ENCODE measurements at places on chromosomes 1 and 21.

DNA sequence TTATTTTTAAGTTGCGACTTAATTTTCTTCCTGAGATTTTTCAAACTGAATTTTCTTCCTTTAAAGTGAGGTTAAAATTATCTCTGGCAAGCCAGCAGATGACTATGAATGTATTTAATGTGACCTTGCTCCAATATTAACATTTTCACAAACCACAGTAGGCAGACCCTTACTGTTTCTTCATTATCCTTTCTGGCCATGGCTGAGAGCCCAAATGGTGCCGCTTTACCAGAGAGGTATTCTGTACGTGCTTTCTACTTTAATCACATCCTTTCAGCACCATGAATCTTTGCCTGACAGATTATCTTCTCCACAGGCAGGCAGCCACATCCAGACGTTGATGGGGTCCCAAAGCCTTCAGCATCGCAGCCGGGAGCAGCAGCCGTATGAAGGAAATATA is 129.6 kb downstream of the LRRC40 start:
- no peak for DNase-seq

DNA sequence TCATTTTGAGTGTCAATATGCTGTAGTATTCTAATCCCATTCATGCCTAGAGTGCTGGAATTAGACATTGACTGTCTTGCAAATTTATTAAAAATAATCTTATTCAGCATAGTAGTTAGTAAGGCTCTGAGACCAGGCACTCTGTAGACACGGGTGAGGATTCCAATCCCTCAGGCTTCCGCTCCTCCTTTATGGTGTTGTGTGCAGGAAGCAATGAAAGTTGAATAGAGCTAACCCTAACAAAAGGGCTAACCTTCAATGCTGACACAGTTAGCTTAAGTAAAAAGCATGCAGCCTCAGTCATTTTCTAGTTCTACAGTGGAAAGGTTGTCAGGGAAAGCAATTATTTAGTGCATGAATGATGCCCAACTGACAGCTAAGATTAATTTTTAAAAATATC is 199.6 kb upstream of the SGIP1 start:
- DNase-seq = no peak

DNA sequence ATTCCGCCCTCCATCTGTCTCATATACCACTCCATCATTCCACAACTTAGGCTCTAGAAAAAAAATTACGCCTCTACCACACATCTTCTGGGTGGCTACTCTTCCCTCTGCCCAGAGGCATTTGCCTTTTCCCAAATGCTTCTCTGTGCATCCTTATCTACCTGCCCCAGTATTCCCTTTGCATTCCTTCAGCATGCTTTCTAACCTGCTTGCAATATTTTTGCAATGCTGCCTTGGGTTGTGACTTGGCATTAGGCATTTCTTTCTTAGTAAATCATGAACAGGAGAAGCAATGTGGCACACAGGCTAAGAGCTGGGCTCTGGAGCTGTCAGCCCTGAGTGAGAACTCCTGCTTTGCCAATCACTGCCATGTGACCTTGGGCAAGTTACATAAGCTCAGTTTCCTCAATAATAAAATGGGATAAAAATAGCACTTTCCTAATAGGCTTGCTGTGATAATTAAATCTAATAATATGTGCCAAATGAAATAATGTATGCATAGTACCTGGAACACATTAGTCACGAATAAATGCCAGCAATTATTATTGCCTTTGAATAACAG is 276.0 kb downstream of the ASTN1 start:
- no peak for DNase-seq

DNA sequence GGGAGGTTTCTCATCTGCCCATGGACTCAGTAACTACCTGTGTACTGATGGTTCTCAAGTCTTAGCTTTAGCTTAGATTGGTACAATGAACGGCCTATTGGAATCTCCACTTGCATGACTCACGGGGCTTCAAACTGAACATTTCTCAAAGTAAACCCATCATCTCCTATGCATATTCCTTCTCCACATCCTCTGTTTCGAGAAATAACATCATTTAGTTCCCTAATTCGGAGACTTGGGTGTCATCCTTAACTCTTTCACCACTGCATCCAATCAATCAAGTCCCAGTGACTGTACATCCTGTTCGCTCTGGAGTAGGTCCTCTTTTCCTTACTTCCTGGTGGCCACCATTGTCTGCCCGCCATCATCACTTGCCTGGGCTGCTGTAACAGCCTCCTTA is 55.8 kb downstream of the LGR6 start:
- DNase-seq = no peak

GRCh38 chr1:157955221-157955620 is 38.2 kb upstream of the KIRREL1 start:
- DNase-seq = no peak

GRCh38 chr1:98660940-98661543 is 479 bp upstream of the SNX7 start:
- peak; percentile 47 for DNase-seq

DNA sequence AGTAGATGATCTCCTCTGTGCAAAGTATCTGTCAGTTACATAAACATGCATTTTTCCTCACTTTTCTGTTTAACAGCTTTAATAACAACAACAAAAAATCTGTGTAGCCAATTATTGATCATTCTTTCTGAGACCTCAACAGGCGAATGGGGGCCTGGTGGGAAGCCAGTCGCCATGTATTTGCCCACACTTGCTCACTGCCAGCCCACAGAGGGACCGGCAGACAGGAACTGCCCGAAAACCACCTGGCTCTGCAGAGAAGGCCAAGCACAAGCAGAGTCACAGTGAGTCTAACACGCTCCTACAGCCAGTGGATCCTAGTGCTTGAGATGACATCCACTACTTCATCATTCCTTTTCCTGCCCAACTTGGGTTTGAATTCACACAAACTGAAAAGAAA is 56.1 kb downstream of the NPHP4 start:
- DNase-seq = no peak

GRCh38 chr1:221708076-221708571 is 33.8 kb downstream of the DUSP10 start:
- no peak for DNase-seq

GRCh38 chr1:39608921-39609320 is 30.5 kb downstream of the HEYL start:
- no peak for DNase-seq

DNA sequence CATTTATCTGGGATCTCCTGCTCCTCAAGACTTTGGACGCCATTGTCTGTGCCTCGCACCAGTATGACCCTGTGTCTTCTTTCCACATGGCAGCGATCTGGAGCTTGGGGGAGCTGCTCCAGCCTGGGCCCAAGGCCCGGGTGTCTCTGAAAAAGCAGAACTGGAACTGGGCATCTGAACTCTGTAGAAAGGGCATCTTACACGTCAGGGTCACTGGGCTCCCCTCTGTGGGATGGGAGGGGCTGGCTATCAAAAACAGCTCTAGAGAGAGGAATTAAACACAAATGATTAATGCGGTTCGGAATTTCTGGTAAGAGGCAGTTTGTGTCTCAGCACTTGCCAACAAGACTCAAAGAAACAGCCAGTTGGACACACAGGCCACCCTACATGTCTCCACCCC is 16.1 kb downstream of the FCRL1 start:
- no peak for DNase-seq

- DNase-seq = no peak
These were observed 191.9 kb downstream of the RERE start for GRCh38 chr1:8625491-8625890.

DNA sequence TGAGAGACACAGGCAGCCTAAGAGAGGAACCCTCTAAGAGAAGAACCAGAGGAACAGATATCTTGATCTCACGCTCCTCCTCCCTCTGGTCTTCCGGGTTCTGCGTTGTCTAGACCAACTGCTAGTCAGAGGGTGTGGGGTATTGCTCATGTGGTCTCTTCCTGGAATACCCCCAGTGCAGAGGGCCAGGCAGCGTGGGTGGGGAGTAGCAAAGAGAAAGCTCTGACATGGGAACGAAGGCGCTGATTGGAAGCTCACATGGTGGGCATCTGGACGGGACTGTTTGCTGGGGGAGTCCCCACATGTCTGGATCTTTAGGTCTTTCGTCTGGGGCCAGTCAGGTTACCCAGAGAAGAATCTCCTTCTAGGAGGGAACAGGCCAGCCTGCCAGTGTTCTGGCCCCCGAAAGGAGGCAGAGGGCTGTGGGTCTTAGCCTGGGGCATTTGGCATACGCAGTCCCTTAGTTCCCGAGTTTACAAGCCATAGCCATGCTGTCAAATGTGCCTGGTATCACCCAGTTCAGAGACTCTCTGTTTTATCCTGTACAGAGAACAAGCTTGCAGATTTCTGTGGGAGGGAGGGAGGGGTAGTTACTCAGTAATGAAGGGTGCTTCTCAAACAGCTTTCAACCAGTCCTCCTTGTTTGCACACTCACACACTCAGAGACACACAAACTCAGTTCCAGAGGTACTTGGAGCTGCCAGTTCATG is 18.3 kb upstream of the IL6R start:
- no peak for DNase-seq

DNA sequence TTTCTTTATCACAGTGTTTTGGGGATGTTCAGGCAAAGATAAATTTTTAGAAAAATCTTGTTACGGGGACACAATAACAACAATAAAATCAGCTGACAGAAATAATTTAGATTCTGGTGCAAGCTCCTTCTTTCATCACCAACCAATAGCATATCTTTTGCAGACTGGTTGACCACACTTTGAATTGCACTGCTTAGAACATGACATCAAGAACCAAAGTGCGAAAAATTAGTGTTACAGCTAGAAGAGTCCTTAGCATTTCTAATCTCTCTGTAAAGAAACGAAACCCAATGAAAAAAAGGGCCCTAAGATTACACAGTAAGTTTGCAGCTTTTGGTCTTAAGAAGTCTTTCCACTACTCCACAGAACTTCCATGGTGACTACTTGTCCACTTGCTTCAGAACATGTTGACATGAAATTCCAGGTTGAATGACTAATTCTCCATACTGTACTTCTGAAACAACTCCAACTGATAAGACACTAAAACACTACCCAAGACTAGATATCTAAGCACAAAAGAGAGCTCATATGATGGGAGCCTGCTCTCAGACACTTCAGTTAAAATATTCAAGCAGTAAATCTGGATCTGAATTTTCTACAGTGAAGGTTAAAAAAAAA is 31.3 kb downstream of the XKR8 start:
- no peak for DNase-seq

DNA sequence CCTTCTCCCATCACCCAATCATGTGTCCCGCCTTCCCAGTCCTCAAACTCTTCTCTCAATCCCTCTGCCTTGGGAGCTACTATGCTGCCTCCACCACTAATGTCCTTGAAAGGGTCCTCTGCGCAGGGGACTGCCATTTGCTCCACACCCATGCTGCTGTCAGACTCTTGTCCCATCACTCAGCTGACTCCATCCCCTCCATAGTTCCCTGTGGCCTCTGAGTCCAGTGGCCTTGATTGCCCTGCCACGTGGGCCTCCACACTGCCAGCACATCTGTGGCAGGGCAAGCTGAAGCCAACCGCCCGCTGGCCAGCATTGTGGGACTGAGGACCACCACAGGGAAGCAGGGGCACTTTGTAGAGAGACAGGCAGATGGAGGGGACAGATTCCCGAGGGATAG is 1.3 kb upstream of the TNNT2 start:
- DNase-seq = no peak

- no peak for DNase-seq
These were observed 114.2 kb downstream of the BCAR3 start for GRCh38 chr1:93567255-93567918.

- DNase-seq = no peak
These were observed 741 bp downstream of the RGS2 start for GRCh38 chr1:192809307-192810252.

- DNase-seq = no peak
These were observed 37.5 kb upstream of the TTC22 start for GRCh38 chr1:54838565-54839180.

DNA sequence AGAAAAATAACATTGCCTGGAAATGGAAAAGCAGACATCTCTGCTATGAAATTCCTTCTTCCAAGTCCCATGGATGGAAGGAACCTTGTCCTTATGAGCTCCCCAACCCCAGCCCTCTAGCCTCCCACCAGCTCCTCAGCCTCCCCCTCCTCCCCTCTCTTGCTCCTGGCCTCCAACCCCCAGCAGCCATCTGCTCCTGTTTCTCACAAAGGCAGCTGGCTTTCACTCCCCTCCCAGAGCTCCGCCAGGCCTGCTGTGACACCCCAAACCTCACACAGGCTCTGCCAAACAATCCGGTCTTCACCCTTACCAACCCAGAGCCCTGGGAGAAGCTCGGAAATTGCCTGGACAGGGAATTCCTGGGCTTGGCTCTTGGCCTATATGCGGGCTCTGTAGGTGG is 69.2 kb downstream of the KLHDC7A start:
- DNase-seq = no peak

DNA sequence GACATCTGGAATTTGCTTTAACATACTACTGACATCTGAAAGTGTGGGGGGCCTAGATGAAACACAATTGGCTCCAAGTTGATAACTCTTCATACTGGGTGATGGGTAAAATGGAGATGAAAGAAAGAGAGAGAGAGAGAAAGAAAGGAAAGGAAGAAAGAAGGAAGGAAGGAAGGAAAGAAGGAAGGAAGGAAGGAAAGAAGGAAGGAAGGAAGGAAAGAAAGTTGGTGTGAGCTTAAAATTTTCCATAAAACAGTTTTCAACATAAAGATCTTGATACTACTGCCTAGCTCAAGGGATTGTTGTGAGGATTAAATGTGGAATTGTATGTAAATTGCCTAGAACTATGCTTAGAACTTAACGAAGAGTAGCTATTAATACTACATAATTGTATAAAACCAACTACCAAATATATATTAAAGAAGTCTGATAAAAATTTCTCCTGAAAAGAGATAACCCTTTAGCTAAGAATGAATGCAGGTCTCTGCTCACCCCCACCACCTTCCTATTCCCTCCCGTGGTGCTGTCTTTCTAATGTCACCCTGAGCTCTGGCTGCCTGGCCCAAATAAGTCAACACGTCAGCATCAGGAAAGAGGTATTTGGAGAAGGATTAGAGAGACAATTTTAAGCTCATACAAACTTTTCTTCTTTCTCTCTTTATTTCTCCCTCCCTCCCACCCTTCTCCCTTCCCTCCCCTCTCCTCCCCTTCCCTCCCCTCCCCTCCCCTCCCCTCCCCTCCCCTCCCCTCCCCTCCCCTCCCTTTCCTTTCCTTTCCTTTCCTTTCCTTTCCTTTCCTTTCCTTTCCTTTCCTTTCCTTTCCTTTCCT is 89.3 kb upstream of the SGIP1 start:
- DNase-seq = no peak

- DNase-seq = no peak
These were observed 177.1 kb upstream of the EDN2 start for GRCh38 chr1:41661428-41662060.

GRCh38 chr1:20739225-20739624 is 6.7 kb upstream of the SH2D5 start:
- DNase-seq = no peak

GRCh38 chr1:160158031-160158430 is 6.6 kb downstream of the ATP1A4 start:
- no peak for DNase-seq

GRCh38 chr1:85148524-85149250 is 52.1 kb downstream of the SYDE2 start:
- DNase-seq = no peak

GRCh38 chr1:33916786-33917185 is 52.9 kb downstream of the HMGB4 start:
- DNase-seq = no peak

DNA sequence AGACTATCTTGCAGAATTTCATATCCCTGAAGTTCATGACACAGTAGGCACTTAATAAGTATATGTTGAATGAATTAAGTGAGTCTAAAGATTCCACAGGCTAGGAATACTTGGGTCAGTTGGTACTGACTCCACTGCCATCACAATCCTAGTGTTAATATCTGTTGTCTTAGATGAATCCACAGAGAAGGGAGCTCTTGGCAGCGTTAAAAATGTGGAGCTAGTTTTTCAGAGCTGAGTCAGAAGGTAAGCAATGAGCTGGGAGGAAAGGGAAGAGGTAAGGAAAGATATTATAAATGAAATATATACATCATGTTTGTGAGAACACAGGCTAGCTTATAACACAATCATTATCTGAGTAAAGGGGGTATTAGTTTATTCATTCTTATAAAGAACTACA is 21.8 kb upstream of the GORAB start:
- DNase-seq = no peak
